ENCODE measurements at places on chromosomes 6 and 20. TPM values are rescaled to one million over a fixed set of nuclear protein-coding genes. Genes with fewer than 3 reads are reported as not detected.

GRCh38 chr6:163017801-163018200 is 290.0 kb downstream of the PACRG start:
- no peak for DNase-seq
- H3K27me3 ChIP-seq: no peaks in the 10 kb centered on the region
- no peak overlapping the region for H3K4me3 ChIP-seq
- H3K4me1 ChIP-seq: no peaks in the 10 kb centered on the region

DNA sequence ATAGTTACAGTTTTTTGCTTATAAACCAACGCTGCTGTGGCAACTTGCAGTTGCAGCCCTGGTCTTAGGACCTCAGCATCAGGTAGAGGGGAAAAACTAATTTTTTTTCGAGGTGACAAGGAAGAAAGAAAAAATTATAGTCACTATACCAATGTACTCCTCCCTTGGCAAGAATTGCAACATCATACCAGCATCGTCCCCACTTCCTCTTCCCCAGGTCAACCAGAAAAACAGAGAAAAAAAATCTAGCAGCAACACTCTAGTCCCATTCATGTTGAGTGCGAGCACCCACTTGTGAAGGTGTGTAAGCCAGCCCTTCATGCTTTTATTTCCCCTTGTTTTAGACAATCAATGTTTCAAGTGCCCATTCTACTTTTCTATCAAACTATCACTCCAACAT is 13.1 kb upstream of the DCBLD1 start:
- no peak for DNase-seq
- no peaks in the 10 kb centered on the region for H3K4me1 ChIP-seq
- no peaks in the 10 kb centered on the region for H3K36me3 ChIP-seq
- H3K27ac ChIP-seq: no peak overlapping the region
- no peak overlapping the region for H3K4me3 ChIP-seq

DNA sequence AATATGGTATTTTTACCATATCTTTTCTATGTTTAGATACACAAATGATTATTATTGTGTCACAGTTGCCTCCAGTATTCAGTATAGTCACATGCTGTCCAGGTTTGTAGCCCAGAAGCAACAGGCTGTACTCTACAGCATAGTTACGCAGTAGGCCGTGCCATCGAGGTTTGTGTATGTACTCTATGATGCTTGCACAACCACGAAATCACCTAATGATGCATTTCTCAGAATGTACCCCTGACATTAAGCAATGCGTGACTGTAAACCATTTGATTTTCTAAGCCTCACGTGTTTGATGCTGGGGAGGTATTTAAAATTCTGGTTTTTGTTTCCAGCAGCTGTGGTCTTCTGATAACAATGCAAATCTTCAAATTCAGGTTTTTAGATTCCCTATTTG is 207.6 kb downstream of the UST start:
- peaks cover 11% of the 10 kb centered on the region for H3K27me3 ChIP-seq
- no peak overlapping the region for H3K4me3 ChIP-seq
- H3K27ac ChIP-seq: no peak overlapping the region
- no peaks in the 10 kb centered on the region for H3K4me1 ChIP-seq

- H3K27ac ChIP-seq: no peak overlapping the region
- peaks cover 20% of the 10 kb centered on the region for H3K36me3 ChIP-seq
- no peaks in the 10 kb centered on the region for H3K4me1 ChIP-seq
- no peak for DNase-seq
- H3K27me3 ChIP-seq: no peaks in the 10 kb centered on the region
- no peak overlapping the region for H3K4me3 ChIP-seq
These were observed 33.4 kb downstream of the GOPC start for GRCh38 chr6:117568831-117569410.

The BMP7 gene
- not detected for total RNA-seq

The FAM209B gene
- total RNA-seq: 0.32 TPM

Data from HepG2 (cell line).